Small intestine (tissue), 16 donors: ENCODE measurements at places on chromosomes 7 and 10. TPM values are rescaled to one million over a fixed set of nuclear protein-coding genes. Genes with fewer than 3 reads are reported as not detected.

GRCh38 chr7:134865001-134865845 lies 85.8 kb downstream of the CALD1 start:
- DNase-seq, result no peak

GRCh38 chr7:34838329-34838728 lies 180.3 kb downstream of the NPSR1 start:
- DNase-seq, result no peak

DNA sequence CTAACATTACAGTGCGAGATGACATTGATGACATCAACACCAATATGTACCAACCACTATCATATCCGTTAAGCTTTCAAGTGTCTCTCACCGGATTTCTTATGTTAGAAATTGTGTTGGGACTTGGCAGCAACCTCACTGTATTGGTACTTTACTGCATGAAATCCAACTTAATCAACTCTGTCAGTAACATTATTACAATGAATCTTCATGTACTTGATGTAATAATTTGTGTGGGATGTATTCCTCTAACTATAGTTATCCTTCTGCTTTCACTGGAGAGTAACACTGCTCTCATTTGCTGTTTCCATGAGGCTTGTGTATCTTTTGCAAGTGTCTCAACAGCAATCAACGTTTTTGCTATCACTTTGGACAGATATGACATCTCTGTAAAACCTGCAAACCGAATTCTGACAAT lies 4.3 kb downstream of the GPR22 start:
- DNase-seq, result no peak

DNA sequence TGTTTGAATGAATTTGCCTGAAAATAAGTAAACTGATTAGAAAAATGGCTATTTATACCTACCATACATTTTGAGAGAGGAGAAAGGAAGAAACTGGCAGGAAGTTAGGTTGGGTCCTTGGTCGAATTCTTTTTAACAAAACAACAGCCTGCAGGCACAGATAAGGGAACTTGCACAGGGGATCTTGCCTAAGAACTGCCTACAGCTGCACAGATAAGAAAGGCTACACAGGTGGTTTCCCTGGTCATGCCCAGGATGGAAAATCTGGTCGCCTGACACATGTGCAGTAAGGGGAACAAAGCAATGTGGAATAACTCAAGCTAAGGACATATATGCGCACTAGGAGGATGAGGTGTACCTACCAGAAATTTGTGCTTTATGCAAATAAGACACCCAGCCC lies 732.1 kb upstream of the POT1 start:
- DNase-seq, result peak; percentile 12

DNA sequence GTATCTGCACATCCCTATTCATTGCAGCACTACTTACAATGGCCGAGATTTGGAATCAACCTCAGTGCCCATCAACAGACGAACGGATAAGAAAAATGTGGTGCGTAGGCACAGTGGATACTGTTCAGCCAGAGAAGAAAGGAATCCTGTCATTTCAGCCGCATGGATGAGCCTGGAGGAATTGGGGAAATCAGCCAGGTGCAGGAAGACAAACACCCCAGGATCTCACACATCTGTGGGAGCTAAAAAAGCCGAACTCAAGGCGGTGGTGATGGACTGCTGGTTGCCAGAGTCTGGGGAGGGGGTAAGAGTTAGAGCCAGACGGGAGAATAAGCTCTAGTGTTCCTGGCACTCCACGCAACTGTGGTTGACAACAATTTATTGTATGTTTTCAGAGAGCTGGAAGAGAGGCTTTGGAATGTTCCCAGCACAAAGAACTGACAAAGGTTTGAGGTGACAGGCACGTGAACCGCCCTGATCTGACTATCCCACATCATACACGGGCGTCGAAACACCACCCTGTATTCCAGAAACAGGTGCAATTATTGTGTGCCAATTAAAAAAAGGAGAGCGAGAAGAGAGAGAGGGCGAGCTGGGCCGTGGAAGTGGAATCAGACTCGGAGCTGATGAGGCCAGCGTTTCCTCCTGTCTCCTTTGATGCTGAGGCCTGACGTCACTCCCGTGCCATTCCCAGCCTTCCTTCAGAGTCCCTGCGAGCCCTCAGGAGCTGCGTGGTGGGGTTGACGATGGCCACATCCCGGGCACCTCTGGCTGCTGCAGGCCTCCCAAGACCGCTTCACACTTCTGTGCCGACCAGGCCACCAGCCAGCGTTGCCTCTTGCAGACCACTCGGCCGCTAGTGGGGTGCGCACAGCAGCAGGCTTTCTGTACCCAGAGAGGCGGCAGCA lies 189.5 kb downstream of the DNAJB6 start:
- no peak for DNase-seq

GRCh38 chr10:80416479-80417098 lies 8.2 kb downstream of the PRXL2A start:
- peak; percentile 16 for DNase-seq

DNA sequence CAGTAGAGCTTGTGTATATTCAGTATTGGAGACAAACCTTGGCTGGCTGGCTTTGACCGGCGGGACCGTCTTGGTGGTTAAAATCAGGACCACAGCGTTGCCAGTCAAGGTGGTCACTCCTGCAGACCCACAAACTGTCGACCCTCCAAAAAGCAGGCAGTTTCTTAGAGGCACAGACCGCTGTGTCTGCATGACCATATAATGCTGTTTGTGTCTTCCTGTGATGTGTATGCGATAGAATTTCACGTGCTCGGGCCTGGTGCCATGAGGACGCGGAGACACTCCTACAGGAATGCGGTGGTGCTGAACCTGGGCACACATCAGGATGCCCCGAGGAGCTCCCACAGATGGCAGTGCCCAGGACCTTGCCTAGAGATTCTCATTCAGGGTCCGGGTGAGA lies 34.8 kb downstream of the BNIP3 start:
- no peak for DNase-seq

DNA sequence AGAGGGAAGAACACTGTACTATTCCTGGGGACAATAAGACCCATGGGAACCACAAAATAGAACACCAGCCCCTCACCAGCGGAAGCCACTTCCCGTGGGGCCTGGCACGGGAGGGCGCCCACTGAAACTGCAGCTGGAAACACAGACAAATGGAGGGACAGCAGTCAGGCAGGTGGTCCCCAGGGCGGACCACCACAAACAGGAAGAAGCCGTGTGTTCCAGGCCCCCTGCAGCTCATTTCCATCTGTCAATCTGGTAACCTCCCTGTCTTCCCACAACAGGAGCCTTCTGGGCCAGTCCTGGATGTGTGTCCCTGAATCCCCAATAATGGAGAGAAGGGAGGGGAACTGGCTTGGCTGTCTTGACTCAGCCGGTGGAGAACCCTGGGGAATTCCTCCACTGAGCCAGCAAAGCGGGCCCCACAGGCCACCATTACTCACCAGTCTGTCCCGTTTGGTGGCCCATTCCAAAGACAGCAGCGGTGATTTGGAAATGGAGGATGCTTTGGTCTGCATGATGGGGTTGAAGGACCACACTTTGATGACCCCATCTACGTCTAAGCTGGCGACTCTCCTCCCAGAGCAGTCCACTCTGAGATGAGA lies 16.7 kb downstream of the WDR91 start:
- no peak for DNase-seq

Gene BLNK
- polyA plus RNA-seq, result 26.7 TPM

Gene MSS51
- 1.8 TPM for polyA plus RNA-seq

Gene FRMPD2
- 0.03 TPM for polyA plus RNA-seq

Gene LOXL4
- polyA plus RNA-seq, result 4.2 TPM

Gene SCART1
- polyA plus RNA-seq, result not detected

Gene HYAL4
- 0.01 TPM for polyA plus RNA-seq

Gene POLD2
- polyA plus RNA-seq, result 27.3 TPM
